Calu3 (cell line): ENCODE measurements at places on chromosomes 1 and 21.

DNA sequence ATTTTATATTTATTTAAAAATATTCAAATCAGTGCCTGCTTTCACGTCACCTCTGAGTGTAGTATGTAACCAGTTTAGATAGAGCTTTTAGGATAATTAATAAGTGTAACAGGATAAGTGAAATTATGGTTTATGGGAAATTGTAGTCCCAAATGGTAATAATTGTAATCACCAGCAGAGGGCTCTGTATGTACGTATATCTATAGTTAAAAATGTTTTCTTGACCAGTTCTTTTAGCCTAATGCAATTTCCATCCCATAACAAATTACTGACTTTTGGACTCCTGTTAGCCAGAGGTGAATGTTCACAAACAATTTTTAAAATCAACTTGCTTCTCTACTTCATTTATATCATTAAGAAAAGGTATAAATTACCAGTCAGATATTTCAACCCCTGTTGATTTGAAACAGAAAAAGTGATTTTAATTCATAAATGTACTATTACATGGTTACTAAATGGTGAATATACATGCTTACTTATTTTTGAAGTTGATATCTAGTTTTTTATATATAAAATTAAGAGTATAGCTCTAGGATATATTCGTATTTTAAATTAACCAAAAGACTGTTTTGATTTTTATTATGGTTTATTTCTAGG is 25.3 kb downstream of the SLC30A7 start:
- DNase-seq, result peak; percentile 9
- H3K4me1 ChIP-seq, result no peaks in the 10 kb centered on the region
- H3K4me3 ChIP-seq, result no peak overlapping the region
- no peak overlapping the region for H3K27ac ChIP-seq
- peaks cover 24% of the 10 kb centered on the region for H3K36me3 ChIP-seq

DNA sequence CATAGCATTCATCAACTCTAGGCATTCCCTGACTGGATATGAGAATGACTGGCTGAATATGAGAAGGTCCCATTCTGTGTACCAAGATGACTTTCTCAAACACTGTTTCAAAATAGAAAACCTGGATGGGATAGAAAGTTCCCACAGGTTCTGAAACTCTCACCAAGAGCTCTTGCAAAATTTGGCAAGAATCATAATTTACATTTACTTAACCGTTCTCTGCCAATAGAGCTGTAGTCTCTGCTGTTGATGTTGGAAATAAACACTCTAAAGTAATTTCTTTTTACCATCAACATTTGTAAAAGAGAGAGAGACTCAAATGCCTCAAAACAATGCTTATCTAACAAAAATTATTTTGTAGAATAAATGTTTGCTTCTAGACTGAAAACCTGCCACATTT is 221.1 kb downstream of the LMO4 start:
- DNase-seq, result no peak
- H3K27me3 ChIP-seq, result no peaks in the 10 kb centered on the region
- no peak overlapping the region for H3K4me3 ChIP-seq
- no peak overlapping the region for H3K27ac ChIP-seq
- no peaks in the 10 kb centered on the region for H3K36me3 ChIP-seq

DNA sequence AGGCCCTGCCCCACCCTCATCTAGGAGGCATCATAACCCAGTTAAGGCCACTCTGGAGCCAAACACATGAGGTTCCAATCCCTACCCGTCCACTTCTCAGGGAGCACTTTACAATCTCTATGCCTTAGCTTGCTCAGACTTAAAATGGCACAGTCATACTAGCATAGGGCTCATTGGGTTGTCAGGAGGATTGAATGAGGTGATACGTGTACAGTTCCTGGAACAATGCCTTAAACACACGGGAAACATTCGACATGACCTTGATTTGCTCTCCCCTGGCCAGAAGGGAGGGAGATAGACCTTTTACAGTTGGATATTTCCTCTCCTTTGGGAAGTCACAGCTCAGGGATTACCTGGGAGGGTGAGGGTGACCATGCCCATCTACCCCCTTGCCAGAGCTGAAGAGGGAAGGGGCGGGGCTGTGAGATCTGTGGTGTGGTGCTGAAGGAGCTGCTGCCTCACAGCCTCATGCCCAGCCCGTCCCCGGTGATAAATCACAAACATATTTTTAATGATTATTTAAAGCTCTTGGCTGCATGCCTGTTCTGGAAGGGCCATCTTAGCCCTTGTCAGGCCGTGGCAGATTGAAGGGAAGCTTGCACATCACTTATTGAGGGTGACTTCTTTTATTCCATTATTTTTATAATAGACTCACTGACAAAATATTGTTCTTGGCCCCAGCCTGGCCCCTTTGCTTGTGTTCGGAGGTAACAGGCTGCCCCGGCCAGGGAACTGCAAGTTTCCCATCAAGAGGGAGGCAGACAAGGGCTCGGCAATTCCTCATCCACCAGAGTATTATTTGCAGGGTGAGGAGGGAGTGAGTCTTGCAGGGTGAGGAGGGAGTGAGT is 83.4 kb downstream of the FOXD2 start:
- DNase-seq, result no peak
- H3K27ac ChIP-seq, result no peak overlapping the region
- peaks cover 7% of the 10 kb centered on the region for H3K4me1 ChIP-seq
- H3K36me3 ChIP-seq, result no peaks in the 10 kb centered on the region

DNA sequence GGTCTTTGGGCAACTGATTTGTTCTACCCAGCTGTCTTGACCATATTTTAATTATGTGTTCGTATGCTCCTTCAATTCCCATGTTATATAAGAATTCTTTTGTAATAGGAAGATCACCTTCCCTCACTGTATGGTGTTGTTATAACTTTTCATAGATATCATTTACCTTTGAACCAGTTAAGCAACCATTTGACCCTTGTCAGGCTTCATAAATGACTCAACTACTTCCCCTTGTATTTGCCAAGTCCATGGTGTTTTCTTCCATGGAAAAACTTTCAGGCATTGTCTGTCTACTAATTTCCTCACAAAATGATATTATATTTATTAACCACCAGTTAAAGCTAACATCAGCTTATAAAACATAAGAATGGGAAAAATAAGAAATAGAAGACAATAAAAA is 5.1 kb downstream of the BPNT1 start:
- H3K4me1 ChIP-seq, result peaks cover 9% of the 10 kb centered on the region
- no peak overlapping the region for H3K27ac ChIP-seq
- peaks cover 12% of the 10 kb centered on the region for H3K36me3 ChIP-seq
- no peak overlapping the region for H3K4me3 ChIP-seq

GRCh38 chr1:119626011-119626545 is 22.0 kb downstream of the ZNF697 start:
- DNase-seq, result no peak
- no peak overlapping the region for H3K4me3 ChIP-seq
- no peak overlapping the region for H3K27ac ChIP-seq
- no peaks in the 10 kb centered on the region for H3K27me3 ChIP-seq
- H3K4me1 ChIP-seq, result no peaks in the 10 kb centered on the region
